ENCODE measurements at places on chromosomes 3 and 15. TPM values are rescaled to one million over a fixed set of nuclear protein-coding genes. Genes with fewer than 3 reads are reported as not detected.

GRCh38 chr3:188749830-188750229 is 421.9 kb upstream of the TPRG1 start:
- no peak for DNase-seq

GRCh38 chr15:42064271-42064670 is 30.1 kb downstream of the PLA2G4D start:
- DNase-seq: no peak

- DNase-seq: no peak
Observed at GRCh38 chr15:50800715-50801114, 35.2 kb upstream of the SPPL2A start.

MYH15 gene
- total RNA-seq: 0.41 TPM

APOD gene
- 2.9 TPM for total RNA-seq

DNA sequence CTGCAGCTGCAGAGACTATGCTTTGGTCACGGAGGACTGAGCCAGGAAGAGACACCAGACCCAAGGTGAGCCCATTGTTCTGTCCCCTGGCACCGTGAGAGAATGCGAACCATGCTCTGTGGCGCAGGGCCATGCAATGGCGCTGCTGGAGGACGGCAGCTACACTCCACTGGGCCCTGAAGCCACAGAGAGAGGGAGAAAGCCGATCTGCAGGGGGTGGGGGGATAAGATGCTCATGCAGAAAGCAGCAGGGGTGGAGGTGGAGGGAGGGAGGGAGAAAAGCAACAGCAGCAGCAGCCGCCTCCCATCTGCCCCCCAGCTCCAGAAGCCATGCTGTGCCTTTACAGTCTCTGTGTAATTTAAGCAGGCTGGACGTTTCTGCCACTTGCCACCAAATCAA is 5.3 kb downstream of the BDH1 start:
- DNase-seq: no peak

REC114 gene
- total RNA-seq: not detected

DNA sequence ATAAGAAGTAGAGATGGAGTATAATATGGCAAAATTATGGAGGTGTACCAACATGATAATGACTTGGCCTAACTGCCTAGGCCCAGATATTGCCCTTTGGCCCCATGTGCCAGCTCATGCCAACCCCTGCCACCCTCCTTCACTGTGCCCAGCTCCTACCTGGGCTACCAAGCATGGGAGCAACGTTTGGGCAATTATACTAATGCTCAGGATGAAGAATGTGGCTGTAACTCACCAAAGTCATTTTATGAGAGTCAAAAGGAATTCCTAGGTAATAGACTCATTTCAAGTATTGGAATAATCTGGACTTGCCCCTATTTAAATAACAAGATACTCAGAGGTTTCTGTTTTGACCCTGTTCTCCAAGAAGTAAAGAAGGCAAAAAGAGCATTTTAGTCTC is 240.2 kb upstream of the IL12A start:
- no peak for DNase-seq

- no peak for DNase-seq
Observed at GRCh38 chr3:55619046-55619808, 132.1 kb upstream of the WNT5A start.

DNA sequence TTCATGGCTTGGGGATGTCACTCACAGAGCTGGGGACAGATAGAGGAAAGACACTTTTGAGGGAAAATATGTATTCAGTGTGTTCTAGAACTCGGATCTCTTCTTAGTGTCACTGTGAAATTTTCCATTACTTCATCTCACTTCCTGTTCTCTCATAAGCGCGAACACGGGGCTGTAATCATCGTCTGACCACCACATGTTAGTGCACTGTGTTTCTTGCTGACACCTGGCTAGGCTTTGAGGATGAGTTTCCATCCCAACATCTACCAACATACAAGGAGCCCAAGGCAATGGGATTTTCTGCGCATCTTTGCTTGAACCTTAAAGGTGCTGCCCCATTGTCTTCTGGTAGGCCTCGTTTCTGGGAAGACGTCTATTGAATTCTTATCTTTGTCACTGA is 84.0 kb downstream of the LIPC start:
- DNase-seq: no peak

DNA sequence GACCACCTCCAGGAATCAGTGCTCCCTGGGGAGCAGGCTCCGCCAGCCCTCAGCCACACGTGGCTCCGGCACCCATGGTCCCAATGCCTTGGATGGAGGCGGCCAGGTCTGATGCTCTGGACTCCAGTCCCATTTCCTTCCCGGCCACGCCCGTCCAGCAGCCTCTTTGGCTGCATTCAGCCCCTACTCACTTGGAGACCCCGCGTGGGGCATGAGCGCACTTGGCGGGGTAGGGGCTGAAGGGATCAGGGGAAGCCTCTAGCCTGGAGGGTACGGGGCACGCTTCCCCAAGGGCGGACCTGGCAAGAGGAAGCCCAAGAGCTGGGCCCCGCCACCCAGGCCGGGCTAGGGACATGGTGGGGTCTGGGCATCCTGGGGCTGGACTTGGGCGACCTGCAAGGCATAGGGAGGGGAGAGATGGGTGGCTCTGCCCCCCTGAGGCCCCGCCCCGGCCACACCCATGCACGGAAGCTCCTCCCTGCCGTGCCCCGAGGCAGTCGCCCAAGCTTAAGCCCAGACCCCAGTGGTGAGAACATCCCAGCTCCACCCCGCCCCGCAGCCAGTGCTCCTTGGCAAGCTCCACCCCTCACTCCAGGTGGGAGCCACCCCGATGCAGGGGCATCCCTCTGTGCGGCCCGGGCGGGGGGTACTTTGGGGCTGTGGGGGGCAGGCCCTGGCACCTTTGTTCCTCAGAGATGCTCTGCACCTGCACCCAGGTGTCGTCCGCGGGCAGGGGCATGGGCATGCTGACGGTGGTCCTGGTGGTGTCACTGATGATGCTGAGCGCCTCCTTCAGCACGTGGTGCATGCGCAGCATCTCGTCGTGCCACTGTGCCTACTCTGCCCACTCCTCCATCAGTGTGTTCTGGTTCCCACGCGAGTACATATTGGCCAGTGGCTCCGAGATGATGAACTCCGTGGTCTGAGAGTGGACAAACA is 163.5 kb downstream of the GOLGA6L4 start:
- DNase-seq: no peak

CCR9 gene
- total RNA-seq: 0.41 TPM

GRCh38 chr15:91609966-91610365 is 243.5 kb upstream of the SLCO3A1 start:
- DNase-seq: no peak

DNA sequence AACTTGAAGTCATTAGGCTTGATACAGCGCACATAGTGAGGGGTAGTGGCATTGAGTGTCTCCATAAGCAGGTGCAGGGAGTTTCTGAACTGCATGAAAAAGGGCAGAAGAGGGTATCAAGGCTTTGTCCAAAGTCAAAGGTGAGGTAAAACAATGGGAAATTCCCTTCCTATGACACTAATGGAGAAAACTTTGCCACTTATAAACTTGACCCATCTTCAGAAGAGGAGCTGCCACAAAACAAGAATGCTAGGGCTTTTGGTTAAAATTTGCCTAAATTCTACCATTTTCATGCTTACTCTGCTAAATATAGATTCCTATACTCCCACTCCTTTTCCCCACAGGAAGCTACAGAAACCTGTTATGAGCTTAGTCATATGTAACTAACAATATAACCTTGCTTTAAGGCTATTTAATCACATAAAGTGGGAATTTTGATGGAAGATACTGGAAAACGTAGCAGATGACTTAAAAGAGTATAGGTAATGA is 87.5 kb upstream of the MYO5C start:
- DNase-seq: no peak

DNA sequence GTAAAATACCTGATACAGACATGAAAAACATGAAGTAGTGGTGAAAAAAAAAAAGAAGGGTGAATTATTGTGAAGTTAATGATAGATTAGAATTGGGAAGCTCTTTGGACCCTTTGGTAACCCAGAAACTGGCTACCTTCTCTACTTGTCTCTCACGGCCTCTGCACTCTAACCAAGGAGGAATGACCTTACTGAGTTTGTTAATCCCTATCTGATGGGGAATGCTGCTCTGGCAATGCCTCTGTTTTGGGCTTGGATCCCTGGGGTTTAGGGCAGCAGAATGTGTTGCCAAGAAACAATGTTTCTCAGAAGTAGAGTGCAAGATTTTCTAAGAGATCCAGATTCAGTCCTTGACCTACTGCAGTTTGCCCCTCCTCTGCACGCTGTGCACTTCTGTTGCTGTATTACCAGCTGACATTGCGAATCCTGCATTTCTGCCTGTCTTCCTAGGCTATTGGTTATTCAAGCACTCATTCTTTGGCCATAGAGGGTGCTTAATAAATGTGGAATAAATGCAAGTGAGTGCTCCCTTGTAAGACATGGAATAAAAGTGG is 49.2 kb upstream of the MAP3K13 start:
- no peak for DNase-seq

- DNase-seq: no peak
Observed at GRCh38 chr3:123687286-123687685, 102.4 kb upstream of the HACD2 start.

DNA sequence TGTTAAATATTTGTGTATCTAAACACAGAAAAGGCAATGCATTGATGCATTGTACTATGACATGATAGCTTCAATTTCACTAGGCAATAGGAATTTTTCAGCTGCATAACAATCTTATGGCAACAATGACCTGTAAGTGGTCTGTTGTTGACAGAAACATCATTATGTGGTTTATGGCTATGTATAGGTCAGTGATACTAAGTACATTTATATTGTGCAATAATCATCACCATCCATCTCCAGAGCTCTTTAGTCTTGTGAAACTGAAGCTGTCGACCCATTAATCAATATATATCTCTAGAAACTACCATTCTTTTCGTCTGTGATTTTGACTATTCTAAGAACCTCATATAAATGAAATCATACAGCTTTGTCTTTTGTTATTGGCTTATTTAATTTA is 200.1 kb upstream of the ZNF717 start:
- DNase-seq: no peak

DNA sequence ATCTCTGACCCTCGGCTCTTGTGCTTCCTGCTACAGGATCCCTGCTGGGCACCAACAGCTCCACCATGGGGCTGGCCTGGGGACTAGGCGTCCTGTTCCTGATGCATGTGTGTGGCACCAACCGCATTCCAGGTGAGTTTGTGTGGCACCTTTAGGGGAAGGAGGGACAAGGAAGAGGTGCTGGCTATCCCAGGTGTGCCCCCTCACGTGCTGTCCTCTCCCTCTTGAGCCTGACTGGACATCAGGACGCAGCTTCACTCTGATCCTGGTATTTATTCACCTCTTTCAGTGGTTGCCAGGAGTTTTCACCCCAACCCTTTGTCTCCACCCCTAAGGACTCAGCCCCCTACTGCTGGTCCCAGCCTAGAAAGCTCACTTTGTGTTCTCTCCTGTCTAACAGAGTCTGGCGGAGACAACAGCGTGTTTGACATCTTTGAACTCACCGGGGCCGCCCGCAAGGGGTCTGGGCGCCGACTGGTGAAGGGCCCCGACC is 960 bp downstream of the THBS1 start:
- DNase-seq: no peak

DNA sequence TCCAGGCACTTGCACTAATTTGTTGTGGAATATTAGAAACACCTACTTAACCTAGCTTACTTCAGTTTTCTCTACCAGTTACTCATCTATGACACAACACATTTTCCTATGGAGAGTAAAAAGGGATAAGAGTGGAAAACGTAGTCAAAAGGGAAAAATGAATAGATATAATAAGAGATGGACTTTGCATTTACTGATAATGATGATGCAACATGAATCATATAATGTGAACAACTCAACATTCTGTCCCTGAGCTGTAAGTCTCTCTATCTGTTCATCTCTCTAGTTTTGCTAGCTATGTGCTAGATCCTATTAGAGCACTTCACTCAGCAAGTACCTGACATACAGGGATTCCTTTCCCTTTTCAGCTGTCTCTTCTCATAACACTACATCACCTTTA is 627.1 kb downstream of the AGBL1 start:
- no peak for DNase-seq

DNA sequence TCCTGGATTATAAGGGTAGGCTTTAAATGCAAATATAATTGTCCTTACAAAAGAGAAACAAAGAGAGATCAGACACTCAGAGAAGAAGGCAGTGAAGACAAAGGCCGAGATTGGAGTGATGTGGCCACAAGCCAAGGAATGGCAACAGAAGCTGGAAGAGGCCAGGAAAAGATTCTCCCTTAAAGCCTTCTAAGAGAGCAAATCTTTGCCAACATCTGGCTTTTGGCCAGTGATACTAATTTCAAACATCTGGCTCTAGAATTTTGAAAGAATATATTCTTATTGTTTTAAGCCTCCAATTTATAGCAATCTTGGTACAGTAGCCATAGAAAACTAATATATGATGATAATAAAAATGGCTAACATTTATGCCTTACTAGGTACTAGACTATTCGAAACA is 615.8 kb upstream of the ZNF385D start:
- no peak for DNase-seq

GRCh38 chr15:63178034-63178433 is 11.4 kb upstream of the RAB8B start:
- DNase-seq: no peak

DNA sequence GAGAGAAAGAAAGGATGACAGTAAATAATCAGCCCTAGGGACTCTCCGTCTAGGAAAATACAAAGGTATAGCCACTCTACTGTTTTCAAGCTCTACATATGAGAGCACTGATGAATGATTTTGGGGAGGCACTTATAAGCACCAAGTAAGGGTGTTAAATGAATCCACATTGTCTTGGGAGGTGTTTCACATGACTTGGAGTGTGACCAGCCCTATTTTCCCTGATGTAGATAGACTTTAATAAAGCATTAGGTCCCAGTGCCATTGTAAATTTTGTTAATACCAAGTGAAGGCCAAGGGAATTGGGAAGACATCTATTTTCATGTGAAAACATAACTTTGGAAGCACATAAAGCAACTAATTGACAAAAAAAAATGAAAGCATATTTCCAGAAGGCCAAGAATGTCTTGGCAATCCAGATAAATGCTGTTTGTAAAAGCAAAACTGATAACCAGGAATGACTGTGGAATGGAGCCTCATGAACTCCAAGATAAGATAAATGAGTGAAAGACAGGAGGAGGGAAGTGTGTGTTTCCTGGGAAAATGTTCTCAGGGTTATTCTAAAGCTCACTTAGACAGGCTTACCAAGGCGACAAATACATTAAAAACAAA is 96.0 kb upstream of the MYZAP start:
- no peak for DNase-seq

GRCh38 chr3:13623101-13623654 is 74.3 kb downstream of the FBLN2 start:
- DNase-seq: no peak

DNA sequence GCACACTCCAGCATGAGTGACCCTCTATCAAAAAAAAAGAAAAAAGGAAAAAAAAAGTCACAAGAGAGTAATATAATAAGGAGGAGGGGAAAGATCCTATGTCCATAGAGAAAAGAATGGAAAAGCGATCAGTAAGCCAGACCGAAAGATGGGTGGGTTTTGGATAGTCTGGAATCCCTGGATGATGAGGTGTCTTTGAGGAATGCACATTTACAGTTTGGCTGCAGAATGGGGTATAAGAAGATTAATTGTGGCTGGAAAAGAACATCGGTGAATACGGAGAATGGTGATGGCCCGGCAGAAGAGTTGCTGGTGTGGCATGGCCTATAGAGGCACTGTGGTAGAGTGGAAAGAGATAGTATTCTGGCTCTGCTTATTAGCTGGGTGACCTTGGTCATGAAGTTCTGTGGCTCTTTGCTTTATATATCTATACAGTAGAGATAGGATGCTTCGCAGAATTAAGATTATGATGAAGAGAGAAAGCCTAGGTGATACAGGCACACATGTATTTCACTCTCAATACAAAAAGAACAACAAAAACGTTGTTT is 187.9 kb downstream of the AKAP13 start:
- DNase-seq: no peak

SRGAP3 gene
- total RNA-seq: 58.3 TPM

CACNA2D3 gene
- total RNA-seq: 30.6 TPM

STRIT1 gene
- 0.82 TPM for total RNA-seq
